ENCODE measurements at places on chromosomes 7 and 10.

DNA sequence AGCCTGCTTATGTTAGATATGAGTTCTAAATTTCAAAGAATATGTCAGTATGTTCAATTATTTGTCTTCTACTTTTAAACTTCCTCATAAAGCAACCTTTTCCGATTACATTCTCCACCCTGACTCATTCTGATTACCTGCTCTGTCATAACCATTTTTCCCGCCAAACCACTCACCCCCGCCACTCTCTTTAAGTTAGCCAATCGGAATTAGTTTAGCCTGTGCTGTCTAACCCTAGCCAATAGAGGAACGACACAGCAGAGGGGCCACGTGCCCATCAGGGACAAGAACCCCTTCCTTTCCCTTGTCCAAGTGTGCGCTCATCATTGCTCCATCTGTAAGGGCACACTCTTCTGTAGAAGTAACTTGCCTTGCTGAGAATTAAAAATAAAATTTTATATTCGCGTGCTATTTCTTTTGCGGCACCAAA, 91.4 kb downstream of the CCDC71L start:
- DNase-seq = no peak

DNA sequence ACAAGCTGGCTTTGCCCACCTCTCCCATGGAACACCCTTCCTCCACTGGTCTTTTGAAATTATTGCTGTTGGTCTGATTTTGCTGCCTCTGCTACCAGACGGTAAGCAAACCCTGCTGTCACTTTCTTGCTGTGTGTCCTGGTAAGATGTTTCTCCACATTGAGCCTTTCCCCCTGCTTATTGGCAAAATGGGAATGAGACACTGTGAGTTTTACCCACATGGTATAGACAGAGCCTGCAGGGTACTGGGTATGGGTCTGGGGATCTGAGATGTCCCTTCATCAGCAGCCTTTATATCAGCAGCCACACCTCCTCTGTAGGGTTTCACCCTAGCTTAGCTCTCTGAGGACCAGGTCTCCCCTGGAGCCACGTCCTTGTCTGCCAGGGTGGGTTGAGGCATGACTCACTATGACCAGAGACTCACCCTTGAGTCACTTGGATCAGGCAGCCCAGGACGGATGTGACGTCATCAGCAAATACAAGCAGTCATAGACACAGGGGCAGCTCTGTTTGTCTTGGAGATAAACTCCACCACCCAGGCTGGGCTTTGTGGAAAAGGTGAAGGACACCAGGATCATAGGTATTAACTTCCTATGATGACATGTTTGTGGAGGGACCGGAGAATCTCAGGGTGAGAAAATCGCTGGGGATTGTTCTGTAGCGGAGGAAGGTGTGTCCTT, 17.9 kb upstream of the BAIAP2L1 start:
- DNase-seq = no peak

DNA sequence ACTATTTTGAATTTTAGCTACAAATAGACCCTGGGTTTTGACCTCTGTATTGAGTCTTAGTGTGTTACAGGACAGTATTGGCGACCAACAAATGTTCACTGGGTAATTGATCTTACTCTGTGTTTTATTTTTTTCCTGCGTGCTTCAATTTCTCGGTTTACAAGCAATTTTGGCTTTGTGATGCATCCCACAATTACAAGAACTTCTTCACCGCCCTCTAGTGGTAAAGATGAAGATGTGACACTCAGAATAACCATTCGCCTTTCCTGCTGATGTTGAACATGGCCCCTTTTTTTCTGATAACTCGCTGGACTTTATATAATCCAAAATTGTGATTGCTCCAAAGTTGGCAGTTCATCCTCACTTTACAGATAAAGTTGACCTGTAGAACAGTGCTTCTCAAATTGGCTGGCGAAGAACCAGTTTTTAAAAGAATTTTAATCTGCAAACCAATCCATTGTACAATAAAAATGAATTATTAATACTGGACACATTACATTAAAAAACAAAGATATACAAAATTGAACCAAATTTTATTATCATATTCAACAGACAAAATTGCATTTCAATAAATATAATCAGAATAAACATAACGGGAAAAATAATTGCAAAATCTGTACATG, 20.2 kb upstream of the SMC3 start:
- DNase-seq = no peak

DNA sequence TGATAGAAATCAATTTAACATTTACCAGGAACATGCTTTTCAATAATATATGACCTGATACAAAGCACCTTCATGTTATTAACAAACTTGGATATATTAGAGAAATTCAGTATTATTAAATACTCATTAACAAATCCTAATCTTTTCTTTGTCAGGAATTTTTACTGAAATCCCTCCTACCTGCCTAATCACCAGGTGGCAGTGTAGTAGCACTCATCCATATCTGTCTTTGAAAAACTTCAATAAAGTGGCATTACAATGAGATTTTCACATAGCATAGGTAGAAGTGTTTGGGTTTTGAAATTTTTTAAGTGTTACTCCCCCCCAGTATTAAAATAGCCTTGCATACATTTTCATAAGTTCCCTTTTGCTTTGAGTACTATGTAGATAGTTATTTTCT, 1246.6 kb upstream of the LRRN3 start:
- no peak for DNase-seq

- DNase-seq = no peak
Observed at GRCh38 chr7:43535810-43536585, 46.9 kb upstream of the STK17A start.

GRCh38 chr7:154769527-154769926, 233.4 kb downstream of the PAXIP1 start:
- no peak for DNase-seq

DNA sequence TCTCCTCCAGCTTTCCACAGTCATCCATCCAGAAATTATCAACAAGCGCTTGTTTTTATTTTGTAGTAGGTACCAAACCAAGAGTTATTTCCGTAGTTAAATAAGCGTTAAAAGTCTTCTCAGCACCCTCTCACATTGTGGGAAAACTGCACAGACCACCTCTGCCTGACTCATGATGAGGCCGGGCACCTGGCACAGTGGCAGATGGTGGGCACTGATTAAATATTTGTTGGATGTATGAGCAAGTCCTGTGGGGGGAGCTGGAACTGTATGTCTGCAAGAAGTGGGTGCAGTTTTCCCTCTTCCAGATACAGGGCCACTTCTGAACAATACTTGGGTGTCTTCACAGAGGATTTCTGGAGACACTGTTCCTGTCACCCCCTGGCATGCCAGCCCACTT, 5.3 kb upstream of the REPIN1 start:
- DNase-seq = no peak

GRCh38 chr10:80199828-80200227, 5.5 kb downstream of the ANXA11 start:
- DNase-seq = no peak

All from stimulated activated CD4-positive, alpha-beta T cell treated with anti-CD3 and anti-CD28 coated beads, Interleukin-12 subunit alpha, Interleukin-12 subunit beta, amount 100 ng/mL, for 4 hours (primary cell).